Keratinocyte (primary cell): ENCODE measurements at places on chromosomes 4 and X.

- H3K4me3 ChIP-seq: peak overlapping the region; percentile 80
- peak overlapping the region; percentile 65 for H3K27ac ChIP-seq
- H3K4me1 ChIP-seq: peaks cover 13% of the 10 kb centered on the region
- no peaks in the 10 kb centered on the region for H3K27me3 ChIP-seq
- no peaks in the 10 kb centered on the region for H3K36me3 ChIP-seq
These were observed 16.0 kb downstream of the UTP3 start for GRCh38 chr4:70704215-70704930.

DNA sequence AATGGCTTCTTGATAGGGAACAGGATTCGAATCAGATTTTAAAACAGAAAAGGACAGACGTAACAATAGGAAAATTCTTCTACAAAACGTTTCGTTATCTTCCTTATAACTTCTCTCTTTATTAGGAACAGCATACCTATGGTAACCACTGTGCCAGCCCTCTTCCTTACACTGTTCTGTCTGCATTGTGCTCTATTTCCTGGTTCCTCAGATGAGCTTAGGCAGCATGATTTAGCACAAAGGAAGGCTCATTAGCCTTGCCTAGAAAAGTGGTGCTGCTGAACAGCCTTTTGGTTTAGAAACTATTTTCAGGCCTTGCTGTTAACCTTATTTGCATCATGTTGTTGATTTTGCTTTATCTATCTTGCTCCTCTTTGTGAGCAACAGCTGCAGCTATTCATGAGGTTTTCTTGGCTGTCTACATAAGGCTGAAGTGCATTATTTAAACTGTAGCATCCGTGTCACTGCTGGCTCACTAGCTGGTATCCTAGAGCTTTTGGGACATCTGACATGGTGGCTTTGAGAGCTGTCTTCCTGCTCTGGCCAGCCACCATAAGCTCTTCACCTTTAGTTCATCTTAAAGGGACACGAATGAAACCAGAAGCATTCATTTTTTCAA is 69.9 kb upstream of the NRK start:
- no peak for DNase-seq
- no peaks in the 10 kb centered on the region for H3K4me1 ChIP-seq
- no peak overlapping the region for H3K27ac ChIP-seq
- H3K4me3 ChIP-seq: no peak overlapping the region

DNA sequence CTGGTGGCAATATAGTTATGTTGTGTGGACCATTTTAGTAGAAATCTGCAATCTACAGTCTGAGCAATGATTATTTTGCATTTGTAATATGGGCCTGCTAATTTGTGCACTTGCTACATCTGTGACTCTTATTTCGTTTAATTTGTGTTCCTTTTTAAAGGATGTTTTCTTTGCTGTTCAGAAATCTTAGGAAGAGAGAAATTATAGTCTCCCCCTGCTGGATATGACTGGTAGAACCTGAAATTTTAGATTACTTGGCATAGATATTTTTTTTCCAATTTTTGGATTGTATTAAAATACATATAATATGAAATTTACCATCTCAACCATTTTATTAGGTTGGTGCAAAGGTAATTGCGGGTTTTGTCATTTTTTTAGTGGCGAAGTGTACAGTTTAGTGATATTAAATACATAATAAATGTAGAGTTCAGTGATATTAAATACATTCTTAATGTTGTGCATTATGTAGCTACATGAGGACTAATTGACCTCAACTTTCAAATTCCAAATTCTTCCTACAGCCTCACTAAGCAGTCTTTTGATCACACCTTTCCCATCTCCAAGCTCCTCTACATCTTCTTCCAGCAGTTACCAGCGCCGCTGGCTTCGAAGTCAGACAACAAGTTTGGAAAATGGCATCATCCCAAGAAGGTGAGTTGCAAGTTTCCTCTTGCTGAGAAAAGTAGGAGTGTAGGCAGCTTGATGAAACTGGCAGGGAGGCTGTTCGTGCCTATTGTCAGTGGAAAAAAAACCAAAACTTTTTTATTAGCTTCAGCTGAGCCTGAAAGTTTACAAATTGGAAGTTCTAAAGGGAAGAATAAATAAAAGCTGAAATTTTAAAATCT is 82.2 kb downstream of the FNIP2 start:
- no peak overlapping the region for H3K4me3 ChIP-seq
- H3K27me3 ChIP-seq: no peaks in the 10 kb centered on the region
- peaks cover 2% of the 10 kb centered on the region for H3K36me3 ChIP-seq
- no peak for DNase-seq
- H3K27ac ChIP-seq: no peak overlapping the region

DNA sequence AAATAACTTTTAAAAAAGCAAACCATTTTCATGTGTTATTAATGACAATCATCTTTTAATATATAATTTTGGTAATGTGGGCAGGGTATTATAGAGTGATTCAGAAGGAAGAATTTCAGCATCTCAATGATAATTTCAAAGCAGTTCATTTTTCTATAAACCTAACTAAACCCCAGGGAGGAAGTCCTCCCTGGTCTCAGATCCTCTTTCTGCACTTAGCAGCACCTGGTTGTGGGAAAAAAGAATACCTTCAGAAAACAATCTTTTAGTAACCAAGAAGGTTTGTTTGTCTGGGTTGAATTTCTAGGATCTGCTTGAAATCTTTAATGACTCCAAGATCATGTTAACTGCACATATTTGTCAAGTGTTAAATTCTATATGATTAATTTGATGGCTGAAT is 29.9 kb downstream of the DKK2 start:
- no peak for DNase-seq
- no peaks in the 10 kb centered on the region for H3K4me1 ChIP-seq
- no peaks in the 10 kb centered on the region for H3K27me3 ChIP-seq
- H3K4me3 ChIP-seq: no peak overlapping the region

GRCh38 chr4:78863991-78864390 is 75.2 kb downstream of the PAQR3 start:
- H3K4me1 ChIP-seq: no peaks in the 10 kb centered on the region
- no peaks in the 10 kb centered on the region for H3K27me3 ChIP-seq
- DNase-seq: no peak
- peaks cover 5% of the 10 kb centered on the region for H3K36me3 ChIP-seq

DNA sequence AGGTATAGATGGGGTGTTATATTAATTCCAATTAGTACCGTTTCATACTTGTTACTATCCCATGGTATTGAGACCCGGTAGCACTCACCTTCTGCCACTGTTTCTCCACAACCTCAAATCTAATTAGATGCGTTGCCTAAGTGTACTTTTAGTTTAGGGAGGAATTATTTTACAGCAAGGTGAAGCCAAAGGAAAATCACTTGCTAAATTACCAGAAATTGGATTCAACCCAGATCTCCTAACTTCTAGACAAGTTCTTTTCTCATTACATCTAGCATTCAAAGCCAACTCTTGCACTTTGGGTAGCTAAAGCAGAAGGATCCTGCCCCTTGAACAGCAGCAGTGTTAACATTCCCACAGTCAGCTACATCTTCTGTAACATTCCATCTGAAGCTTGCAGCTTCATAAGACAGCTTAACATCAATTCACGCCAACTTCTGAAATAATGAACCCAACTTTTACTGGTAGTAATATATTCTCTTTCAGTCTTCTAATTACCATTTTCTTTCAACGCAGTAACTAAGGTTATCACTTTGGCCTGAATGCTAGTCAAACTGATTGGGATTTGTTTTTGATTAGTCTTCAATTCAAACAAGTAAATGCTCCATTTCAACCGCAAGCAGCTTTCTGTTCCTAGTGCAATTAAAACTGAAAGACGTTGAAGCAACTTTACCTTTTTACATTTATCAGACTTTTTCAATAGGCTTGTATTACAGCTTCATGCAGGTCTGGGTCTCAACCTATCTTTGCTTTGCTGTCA is 934 bp upstream of the SEC31A start:
- no peaks in the 10 kb centered on the region for H3K27me3 ChIP-seq
- no peak for DNase-seq
- H3K4me1 ChIP-seq: peaks cover 38% of the 10 kb centered on the region
- H3K27ac ChIP-seq: peak overlapping the region; percentile 91
- H3K36me3 ChIP-seq: peaks cover 22% of the 10 kb centered on the region

DNA sequence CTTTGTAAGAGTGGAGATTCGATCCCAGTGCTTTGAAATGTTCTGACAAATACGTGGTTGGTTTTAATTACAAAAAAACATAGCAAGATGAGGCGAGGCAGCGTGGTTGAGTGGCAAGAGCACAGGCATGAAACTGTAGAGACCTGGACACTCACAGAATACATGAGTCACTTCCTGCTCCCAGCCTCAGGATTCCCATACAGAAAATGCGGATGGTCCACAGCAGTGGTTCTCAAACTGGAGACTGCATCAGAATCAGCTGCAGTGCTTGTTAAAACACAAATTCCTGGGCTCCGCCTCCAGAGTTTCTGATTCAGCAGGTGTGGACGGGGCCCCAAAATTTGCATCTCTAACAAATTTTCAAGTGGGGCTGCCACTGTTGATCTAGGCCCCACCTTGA is 10.1 kb downstream of the OTOP1 start:
- no peaks in the 10 kb centered on the region for H3K27me3 ChIP-seq
- no peak overlapping the region for H3K27ac ChIP-seq
- DNase-seq: peak; percentile 21
- peaks cover 12% of the 10 kb centered on the region for H3K4me1 ChIP-seq

- no peaks in the 10 kb centered on the region for H3K27me3 ChIP-seq
- DNase-seq: no peak
- H3K4me3 ChIP-seq: peak overlapping the region; percentile 58
- peaks cover 5% of the 10 kb centered on the region for H3K36me3 ChIP-seq
- H3K27ac ChIP-seq: no peak overlapping the region
These were observed 391 bp downstream of the UBL4A start for GRCh38 chrX:154486052-154486395.

- no peak overlapping the region for H3K4me3 ChIP-seq
- no peaks in the 10 kb centered on the region for H3K27me3 ChIP-seq
- DNase-seq: no peak
These were observed 446.3 kb upstream of the GNPDA2 start for GRCh38 chr4:45172636-45173035.

DNA sequence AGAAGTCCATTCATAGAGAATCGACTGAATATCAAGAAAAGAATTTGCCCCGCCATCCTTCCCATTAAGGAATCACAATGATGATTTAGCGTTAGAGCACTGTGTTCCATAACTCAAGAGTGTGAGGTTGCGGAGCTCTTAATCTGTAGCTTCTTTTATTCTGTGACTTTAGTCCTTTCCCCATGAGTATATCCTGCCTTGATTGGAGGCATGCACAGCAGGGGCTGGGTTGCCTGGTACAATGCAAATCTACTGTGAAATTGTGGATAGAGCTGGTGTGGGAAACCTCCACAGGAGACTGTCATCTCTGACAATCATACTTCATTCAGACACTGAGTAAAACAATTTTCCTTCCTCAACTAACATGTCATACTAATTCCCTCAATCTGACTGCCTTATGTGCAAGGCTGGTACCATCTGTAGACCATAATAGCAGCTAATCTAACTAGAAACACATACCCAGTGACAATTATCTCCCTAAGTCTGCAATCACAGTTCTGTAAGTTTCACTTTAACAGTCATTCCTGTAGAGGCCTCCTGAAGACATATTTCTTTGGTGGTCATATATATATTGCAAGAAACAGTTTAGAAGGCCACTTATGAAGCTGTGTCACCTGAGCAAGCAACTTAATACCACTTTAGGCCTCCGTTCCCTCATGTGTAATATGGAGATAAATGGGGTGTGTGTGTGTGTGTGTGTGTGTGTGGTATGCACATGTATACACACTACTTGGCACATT is 355.2 kb upstream of the FAM241A start:
- no peaks in the 10 kb centered on the region for H3K36me3 ChIP-seq
- no peak for DNase-seq
- H3K4me3 ChIP-seq: no peak overlapping the region
- no peak overlapping the region for H3K27ac ChIP-seq
- H3K4me1 ChIP-seq: no peaks in the 10 kb centered on the region

DNA sequence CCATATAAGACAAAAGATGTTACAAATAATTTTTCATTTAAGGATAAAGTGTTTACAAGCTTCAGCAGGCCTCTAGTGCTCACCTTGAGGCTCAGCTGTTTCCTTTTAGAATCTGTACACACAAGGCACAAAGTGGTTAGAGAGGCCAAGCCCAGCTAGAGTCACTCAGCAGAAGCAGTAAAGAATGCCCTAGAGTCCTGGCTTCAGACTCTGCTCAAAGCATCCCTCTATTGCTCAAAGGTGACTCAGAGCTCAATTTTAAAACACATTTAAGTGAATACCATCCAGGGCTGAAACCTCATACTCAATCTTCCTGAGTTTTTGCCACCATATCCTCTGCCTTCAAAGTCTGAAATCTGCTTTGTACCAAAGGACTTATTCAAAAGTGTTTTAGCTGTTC is 22.6 kb upstream of the PHF8 start:
- H3K27ac ChIP-seq: no peak overlapping the region
- H3K4me3 ChIP-seq: no peak overlapping the region
- H3K27me3 ChIP-seq: no peaks in the 10 kb centered on the region
- H3K4me1 ChIP-seq: no peaks in the 10 kb centered on the region

DNA sequence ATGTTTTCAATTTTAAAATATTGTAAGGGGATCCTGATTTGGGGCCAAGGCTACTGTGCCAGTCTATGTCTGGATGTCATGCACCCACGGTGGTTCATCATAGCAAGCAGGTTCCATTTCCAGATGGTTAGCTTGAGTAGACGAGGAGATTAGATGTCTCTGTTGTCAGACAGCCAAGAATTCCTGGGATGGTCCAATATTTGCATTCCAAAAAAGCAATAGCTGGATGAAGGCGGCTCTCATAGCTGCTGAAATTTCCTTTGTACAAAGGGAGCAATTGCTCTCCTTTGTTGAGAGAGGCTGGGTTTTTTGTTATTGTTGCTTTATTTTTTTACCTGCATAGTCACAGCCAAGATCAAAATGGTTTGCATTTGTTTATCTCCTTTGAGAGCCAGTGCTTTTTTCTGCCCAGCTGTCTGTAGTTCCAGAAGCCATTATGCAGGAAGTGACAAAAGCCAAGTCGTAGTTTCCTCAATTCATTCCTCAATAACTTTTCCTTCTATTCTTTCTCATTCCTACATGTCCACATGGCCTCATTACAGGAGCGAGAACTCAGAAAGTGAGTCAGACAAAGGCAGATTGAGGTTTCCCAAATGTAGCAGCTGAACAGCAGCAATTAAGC is 107.9 kb downstream of the MMRN1 start:
- no peak overlapping the region for H3K4me3 ChIP-seq
- no peaks in the 10 kb centered on the region for H3K4me1 ChIP-seq
- H3K36me3 ChIP-seq: no peaks in the 10 kb centered on the region
- DNase-seq: no peak
- no peaks in the 10 kb centered on the region for H3K27me3 ChIP-seq

DNA sequence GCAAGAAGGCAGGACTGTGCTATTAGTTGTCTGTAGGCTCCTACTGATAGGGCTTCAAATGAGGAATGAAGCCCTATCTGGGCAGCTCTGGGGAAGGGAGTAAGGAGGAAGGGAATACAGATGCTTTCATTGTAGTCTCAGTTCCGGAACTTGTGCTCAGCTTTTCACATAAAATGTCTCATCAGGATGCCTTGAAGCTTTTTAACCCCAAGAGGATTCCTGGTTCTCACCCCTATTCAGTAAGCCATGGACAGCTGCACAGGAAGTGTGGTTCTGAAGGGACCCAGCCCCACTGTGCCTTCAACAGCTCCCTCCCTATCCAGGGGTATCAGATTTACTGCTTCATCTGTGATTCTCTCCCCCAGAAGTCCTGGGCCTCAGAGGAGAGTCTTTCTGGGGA is 5.0 kb downstream of the ARMCX5 start:
- no peak for DNase-seq
- no peak overlapping the region for H3K4me3 ChIP-seq
- no peaks in the 10 kb centered on the region for H3K4me1 ChIP-seq

- no peak overlapping the region for H3K4me3 ChIP-seq
- H3K27ac ChIP-seq: no peak overlapping the region
- H3K27me3 ChIP-seq: no peaks in the 10 kb centered on the region
- no peaks in the 10 kb centered on the region for H3K4me1 ChIP-seq
- DNase-seq: no peak
These were observed 111.6 kb upstream of the PTPN13 start for GRCh38 chr4:86482306-86483172.
